Ovary (tissue), 10 donors: ENCODE measurements at places on chromosomes 3 and 15.

DNA sequence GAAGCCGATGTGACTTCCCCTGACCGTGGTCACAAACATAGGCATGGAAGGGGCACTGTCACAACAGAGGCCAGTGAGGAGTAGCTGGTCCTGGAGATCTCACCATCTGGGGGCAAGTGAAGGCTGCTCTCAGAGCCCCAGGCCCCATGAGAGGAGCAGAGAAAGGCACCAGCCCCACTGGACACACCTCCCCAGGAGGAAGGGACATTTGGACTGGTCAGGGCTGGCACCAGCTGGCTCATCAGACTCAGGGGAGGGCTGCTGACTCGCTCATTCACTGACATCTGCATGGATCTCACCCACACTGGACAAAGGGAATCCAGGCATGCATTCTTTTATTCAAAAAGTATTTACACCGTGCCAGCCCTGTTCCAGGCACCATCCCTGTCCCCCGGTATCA lies 26.8 kb downstream of the ESYT3 start:
- no peak for DNase-seq
- H3K27me3 ChIP-seq = no peaks in the 10 kb centered on the region
- H3K27ac ChIP-seq = no peak overlapping the region
- H3K4me3 ChIP-seq = no peak overlapping the region
- no peaks in the 10 kb centered on the region for H3K4me1 ChIP-seq
- H3K36me3 ChIP-seq = no peaks in the 10 kb centered on the region

DNA sequence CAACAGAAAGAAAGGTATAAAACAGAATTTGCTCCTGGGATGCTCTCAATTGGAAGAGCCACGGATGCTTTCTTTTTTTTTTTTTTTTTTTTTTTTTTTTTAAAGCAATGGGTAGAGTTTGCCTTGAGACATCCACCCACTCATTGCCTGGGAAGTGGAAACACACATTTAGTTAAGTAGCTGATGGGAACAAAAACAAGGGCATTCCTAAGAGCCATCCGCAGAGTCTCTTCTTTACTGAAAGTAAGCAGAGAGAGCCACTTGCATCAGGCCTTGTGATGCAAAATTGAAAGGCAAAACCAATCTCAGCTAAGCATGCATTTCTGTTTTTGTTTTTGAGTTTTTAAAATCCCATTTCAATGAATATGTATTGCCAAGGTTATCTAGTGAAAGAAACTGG lies 787.9 kb upstream of the LMCD1 start:
- no peak overlapping the region for H3K4me3 ChIP-seq

DNA sequence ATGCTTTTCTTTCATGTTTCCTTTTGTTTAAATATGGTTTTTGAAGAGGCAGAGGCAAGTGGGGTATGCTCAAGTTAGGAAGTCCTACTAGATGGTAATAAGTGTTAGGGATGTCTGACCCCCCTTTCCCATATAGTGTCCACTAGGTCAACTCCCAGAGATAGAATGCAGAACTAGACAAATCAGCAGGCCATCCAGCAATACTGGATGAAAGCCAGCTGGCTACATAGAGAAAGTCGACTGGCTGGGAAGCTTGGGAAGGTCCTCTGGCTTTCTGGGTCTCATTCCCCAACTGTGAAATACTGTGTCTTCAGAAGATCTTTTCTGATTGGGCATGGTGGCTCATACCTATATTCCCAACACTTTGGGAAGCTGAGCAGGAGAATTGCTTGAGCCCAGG lies 113.8 kb downstream of the SNRK start:
- H3K27ac ChIP-seq = no peak overlapping the region
- no peaks in the 10 kb centered on the region for H3K27me3 ChIP-seq
- no peak overlapping the region for H3K4me3 ChIP-seq

GRCh38 chr15:29773816-29774215 lies 48.5 kb downstream of the TJP1 start:
- H3K36me3 ChIP-seq = no peaks in the 10 kb centered on the region
- no peaks in the 10 kb centered on the region for H3K27me3 ChIP-seq
- H3K27ac ChIP-seq = no peak overlapping the region
- H3K4me3 ChIP-seq = no peak overlapping the region
- DNase-seq = no peak

DNA sequence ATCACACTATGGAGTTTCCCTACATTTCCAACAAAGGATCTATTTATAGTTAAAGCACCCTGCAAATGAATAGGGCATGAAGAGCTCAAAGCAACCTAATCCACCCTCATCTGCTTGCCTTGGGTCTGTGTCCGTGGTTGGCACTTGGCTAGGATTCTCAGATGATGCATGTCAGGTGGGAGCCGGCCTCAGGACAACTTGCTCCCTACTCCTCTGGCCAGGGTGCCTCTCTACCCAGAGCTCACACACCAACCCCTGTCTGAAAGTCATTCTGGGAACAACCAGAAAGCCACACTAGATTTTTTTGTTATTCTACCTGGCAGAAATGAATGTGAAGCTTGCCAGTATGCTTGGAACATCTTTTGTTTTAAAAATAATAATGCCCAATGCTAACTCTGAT lies 13.2 kb downstream of the ARHGEF3 start:
- no peak overlapping the region for H3K27ac ChIP-seq
- no peaks in the 10 kb centered on the region for H3K27me3 ChIP-seq
- DNase-seq = no peak
- H3K4me3 ChIP-seq = no peak overlapping the region
- peaks cover 12% of the 10 kb centered on the region for H3K4me1 ChIP-seq
- H3K36me3 ChIP-seq = no peaks in the 10 kb centered on the region

DNA sequence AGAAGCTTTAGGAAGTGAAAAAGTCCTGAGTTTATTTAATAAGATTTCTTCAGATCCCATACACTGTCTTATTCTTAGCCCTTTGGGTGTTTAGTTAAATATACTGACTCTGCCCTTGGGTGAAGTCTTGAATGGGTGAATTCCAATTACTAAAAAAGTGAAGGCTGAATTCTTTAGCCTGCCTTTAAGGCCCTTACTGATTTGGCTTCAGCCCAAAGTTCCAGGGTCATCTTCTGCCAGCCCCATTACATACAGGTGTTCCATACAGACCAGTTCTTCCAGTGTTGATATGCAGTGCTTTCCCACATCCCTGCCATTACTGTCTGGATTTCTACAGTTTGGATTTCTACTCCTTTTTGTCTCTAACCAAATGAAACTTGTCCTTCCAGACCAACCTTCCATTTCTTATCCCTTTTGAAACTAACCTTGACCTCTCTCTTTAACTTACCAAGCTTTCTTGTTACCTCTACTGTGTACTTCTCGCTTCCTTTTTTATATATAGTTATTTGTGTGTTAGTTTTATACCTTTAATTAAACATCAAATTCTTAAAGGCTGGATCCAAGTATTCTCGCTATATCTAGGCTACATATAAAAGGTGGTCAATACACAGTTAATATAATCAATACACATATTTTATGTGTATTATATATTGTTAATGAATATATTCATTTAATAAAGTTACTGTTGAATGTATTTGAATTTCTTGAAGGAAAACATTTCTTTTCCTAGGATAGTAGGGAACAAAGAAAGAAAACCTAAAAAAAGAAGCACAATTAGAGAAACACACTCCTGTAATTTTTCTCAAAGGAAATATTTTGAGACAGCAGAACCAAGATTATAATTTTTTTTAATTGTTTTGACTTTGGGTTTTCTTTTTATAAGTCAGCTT lies 15.0 kb downstream of the MBNL1 start:
- peaks cover 11% of the 10 kb centered on the region for H3K4me1 ChIP-seq
- no peak for DNase-seq
- H3K27ac ChIP-seq = no peak overlapping the region
- no peaks in the 10 kb centered on the region for H3K36me3 ChIP-seq
- no peaks in the 10 kb centered on the region for H3K27me3 ChIP-seq
- H3K4me3 ChIP-seq = no peak overlapping the region

GRCh38 chr3:65448120-65448519 lies 590.6 kb downstream of the MAGI1 start:
- no peaks in the 10 kb centered on the region for H3K27me3 ChIP-seq
- DNase-seq = no peak
- no peaks in the 10 kb centered on the region for H3K4me1 ChIP-seq
- H3K27ac ChIP-seq = no peak overlapping the region

- no peaks in the 10 kb centered on the region for H3K27me3 ChIP-seq
- H3K27ac ChIP-seq = no peak overlapping the region
- no peaks in the 10 kb centered on the region for H3K4me1 ChIP-seq
- H3K4me3 ChIP-seq = no peak overlapping the region
- DNase-seq = no peak
These were observed 23.7 kb upstream of the PCOLCE2 start for GRCh38 chr3:142912402-142913172.

DNA sequence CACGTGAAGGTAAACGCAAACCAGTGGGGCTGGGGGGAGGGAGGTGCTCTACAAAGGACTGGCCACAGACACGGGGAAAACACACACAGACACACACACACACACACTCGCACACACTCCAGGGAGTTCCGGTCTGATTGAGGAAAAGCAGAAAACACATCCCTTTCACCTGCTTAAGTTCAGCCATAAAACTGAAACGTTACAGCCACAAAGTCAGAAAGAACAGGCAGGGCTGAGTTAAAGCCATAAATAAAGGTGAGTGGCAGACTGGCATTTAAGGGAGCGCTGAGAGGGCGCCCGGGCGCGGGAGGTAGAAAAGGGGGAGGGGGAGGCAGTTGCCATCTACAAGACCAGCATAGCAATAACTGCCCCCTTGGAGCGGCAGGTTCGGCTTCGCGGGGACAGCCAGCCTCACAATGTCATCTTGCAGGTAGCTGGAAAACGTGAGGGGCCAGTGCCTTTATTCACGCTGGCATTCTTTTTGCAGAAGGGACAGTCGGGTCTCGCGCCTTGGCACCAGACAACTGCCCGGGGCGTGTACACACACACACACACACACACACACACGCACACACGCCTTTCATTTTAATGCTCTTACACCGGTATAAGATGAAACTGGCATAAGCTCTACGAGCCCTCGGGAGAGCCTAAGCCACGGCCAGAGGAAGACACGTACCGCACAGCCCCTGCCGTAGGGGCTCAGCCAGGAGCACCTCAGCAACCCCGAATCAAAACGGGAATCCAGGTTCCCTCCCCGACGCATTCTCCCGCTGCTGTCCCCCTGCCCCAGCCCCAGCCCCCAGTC lies 866 bp downstream of the TNIK start:
- no peaks in the 10 kb centered on the region for H3K36me3 ChIP-seq
- peaks cover 3% of the 10 kb centered on the region for H3K4me1 ChIP-seq
- peak; percentile 27 for DNase-seq
- H3K27me3 ChIP-seq = no peaks in the 10 kb centered on the region

GRCh38 chr15:66885281-66885915 lies 180.0 kb upstream of the SMAD3 start:
- H3K4me3 ChIP-seq = no peak overlapping the region
- no peak overlapping the region for H3K27ac ChIP-seq
- H3K4me1 ChIP-seq = peaks cover 5% of the 10 kb centered on the region
- H3K27me3 ChIP-seq = no peaks in the 10 kb centered on the region
- no peak for DNase-seq

GRCh38 chr3:48013288-48013980 lies 2.8 kb downstream of the MAP4 start:
- H3K27me3 ChIP-seq = no peaks in the 10 kb centered on the region
- H3K27ac ChIP-seq = peak overlapping the region; percentile 44
- H3K4me3 ChIP-seq = no peak overlapping the region
- H3K4me1 ChIP-seq = peaks cover 23% of the 10 kb centered on the region

- DNase-seq = no peak
- H3K27ac ChIP-seq = no peak overlapping the region
- H3K27me3 ChIP-seq = no peaks in the 10 kb centered on the region
- H3K36me3 ChIP-seq = no peaks in the 10 kb centered on the region
- no peaks in the 10 kb centered on the region for H3K4me1 ChIP-seq
- no peak overlapping the region for H3K4me3 ChIP-seq
These were observed 51.0 kb upstream of the MYZAP start for GRCh38 chr15:57540736-57541135.

GRCh38 chr3:126527006-126527405 lies 3.1 kb downstream of the CHST13 start:
- H3K4me3 ChIP-seq = no peak overlapping the region
- no peak overlapping the region for H3K27ac ChIP-seq

GRCh38 chr15:101578443-101578894 lies 73.7 kb downstream of the TM2D3 start:
- no peaks in the 10 kb centered on the region for H3K4me1 ChIP-seq
- DNase-seq = no peak
- H3K4me3 ChIP-seq = no peak overlapping the region
- no peak overlapping the region for H3K27ac ChIP-seq
- no peaks in the 10 kb centered on the region for H3K36me3 ChIP-seq

DNA sequence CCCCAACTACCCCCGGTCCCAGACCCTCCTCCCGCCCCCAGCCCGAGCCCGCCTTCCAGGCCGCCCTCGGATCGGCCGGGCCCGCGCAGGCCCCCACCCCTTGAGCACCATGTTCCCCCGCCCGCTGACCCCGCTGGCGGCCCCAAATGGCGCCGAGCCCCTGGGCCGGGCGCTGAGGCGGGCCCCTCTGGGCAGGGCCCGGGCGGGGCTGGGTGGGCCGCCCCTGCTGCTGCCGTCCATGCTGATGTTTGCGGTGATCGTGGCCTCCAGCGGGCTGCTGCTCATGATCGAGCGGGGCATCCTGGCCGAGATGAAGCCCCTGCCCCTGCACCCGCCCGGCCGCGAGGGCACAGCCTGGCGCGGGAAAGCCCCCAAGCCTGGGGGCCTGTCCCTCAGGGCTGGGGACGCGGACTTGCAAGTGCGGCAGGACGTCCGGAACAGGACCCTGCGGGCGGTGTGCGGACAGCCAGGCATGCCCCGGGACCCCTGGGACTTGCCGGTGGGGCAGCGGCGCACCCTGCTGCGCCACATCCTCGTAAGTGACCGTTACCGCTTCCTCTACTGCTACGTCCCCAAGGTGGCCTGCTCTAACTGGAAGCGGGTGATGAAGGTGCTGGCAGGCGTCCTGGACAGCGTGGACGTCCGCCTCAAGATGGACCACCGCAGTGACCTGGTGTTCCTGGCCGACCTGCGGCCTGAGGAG lies 472 bp downstream of the CHST14 start:
- DNase-seq = peak; percentile 55
- H3K4me3 ChIP-seq = peak overlapping the region; percentile 69
- peaks cover 6% of the 10 kb centered on the region for H3K4me1 ChIP-seq
- H3K36me3 ChIP-seq = no peaks in the 10 kb centered on the region
- H3K27me3 ChIP-seq = no peaks in the 10 kb centered on the region
